ENCODE measurements at places on chromosomes 7 and 10.

DNA sequence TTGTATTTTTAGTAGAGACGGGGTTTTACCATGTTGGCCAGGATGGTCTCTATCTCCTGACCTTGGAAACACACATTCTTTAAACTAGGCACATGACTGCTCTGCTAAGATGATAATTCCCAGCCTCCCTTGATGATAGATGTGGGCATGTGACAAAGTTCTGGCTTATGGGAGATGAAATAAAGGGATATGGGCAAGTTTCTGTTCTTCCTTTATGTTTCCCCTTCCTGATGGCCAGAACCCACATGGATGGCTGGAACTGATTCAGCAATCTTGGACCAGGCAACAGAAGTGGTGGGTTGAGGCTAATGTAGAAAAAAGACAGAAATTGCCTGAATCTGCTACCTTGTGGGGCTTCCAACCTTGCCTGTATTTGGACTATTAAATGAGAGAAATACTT is 60.7 kb upstream of the NRP1 start:
- no peak for DNase-seq

DNA sequence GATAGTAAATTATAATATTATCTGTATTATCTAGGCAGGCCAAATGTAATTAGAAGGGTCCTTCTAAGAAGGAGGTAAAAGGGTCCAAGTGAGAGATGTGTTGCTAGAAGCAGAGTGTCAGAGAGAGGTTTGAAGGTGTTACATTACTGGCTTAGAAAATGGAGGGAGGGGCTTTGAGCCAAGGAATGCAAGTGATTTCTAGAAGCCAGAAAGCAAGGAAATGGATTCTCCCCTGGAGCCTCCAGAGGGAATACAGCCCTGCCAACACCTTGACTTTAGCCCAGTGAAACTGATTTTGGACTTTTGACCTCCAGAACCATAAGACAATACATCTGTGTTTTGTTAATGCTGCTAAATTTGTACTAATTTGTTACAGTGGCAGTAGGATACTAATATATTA is 97.9 kb upstream of the IL6 start:
- DNase-seq: no peak

GRCh38 chr10:30374353-30374752 is 25.3 kb upstream of the MTPAP start:
- DNase-seq: no peak

DNA sequence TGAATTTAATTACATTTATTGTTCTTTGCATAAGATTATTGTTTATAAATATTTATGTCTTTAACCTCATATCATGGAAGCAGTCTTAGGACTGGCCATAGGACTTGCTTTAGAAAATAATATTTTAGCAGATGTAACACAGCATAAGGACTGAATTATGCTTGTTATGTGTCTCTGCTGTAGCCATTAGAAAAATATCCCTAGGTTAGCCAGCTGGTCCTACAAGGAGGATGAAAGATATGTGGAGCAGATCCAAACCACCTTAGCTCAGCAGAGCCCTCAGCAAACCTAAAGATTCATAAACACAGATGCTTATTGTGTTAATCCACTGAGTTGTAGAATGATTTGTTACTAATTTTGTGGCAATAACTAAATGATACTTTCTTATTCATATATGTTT is 166.0 kb upstream of the COL1A2 start:
- peak; percentile 7 for DNase-seq

DNA sequence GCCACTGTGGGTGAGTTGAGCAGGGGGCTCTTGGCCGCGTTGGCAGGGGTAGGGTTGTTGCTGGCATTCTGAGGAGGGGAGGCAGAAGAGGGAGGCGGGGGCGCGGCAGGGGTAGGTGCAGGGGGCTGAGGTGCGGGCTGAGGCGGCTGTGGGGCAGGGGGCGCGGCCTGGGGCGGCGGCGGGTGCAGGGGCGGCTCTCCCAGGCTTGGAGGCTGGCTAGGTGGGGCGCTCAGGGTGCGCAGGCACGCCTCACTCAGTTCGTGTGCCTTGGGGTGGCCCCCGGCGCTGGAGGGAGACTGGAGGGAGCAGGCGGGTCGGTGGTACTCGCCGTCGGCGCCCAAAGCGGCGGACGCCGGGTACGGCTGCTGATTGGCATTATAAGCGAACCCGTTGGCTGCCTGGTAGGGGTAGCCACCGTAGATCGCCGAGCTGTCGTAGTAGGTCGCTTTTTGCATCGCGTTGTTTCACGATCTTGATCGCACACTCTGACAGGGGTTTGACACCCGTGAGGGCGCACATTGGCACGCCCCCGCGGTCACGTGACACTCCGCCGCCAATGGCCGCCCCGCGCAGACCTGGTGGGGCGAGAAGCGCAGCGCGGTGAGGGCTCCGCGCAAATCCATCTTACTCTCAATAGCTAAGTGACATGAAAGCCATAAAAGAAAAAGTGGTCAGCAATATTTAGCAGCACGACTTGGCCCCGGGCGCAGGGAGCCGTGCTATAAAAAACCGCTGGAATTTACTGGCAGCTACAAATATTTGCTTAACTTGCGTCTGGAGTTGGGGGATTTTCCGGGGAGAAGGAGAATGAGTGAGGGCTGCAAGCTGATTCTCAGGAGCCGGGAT is 7.9 kb upstream of the HOXA2 start:
- DNase-seq: no peak

GRCh38 chr10:75935240-75935639 is 503.8 kb downstream of the LRMDA start:
- no peak for DNase-seq

- DNase-seq: no peak
Observed at GRCh38 chr10:96217711-96218110, 53.7 kb downstream of the BLNK start.

DNA sequence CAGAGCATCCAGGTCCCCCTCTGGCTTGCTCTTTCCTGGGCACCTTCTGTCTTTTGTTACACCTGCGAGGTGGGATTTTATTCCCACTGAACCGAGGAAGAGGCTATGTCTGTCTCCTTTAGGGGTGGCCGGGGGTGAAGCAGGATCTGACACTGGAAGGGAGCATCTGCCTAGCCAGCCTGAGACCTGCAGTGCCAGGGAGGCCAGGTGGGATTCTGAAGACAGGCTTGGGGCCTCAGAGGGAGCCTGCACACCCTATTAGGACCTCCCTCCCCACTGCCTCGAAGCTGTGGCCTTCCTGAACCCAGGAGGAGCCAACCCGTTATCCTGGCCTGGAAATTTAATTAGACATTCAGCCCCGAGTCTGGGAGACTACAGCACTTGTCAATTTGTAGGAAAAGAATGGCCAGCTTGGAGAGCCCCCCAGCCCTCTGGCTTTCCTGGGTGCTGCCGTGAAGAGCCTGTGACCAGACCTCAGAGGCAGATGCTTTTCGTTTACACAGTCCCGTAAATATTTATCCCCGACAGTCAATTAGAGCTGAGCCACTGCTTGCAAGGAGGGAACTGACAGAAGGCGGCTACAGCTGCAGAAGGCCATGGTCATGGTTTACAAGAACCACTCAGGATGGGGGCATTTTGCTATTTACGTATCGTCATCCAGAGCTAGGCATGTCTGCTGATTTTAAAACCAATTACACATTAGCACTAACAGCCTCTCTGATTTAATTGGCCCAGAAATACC is 19.7 kb downstream of the CHAT start:
- no peak for DNase-seq

All from G401 (cell line).